Activated T-helper 2 cell treated with anti-CD3 and anti-CD28 coated beads, Interferon-gamma antibody, Interleukin-2, Interleukin-4, amounts not matched to agents 10 μg/mL and 5 μg/mL and 100 μg/mL, durations not matched to agents 14 hours and 24 hours and 36 hours (primary cell): ENCODE measurements at places on chromosomes 5 and 9. TPM values are rescaled to one million over a fixed set of nuclear protein-coding genes. Genes with fewer than 3 reads are reported as not detected.

Gene SIGMAR1
- 105 and 109 TPM in 2 replicates for total RNA-seq

DNA sequence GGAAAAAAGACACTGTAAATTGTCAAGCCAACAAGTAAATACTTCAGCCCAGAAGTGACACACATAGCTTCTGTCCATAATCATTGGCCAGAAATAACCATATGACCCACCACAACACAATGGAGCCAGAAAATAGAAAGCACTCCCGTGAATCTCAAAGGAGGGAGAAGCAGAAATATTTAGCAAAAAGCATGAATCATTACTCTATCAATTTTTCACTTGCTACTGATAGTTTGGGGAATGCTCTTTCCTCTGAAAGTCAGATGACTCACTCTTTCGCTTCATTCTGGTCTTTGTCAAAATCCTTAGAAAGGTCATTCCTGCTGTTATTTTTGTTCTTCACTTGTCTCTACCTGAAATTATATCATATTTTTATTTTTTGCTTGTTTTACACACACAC is 312.6 kb downstream of the TMEM232 start:
- H3K36me3 ChIP-seq: no peaks in the 10 kb centered on the region
- no peak overlapping the region for H3K27ac ChIP-seq
- H3K27me3 ChIP-seq: no peaks in the 10 kb centered on the region
- DNase-seq: no peak
- no peaks in the 10 kb centered on the region for H3K4me1 ChIP-seq
- H3K4me3 ChIP-seq: no peak overlapping the region

Gene ATP6V1G1
- 45.2 and 48.1 TPM in 2 replicates for total RNA-seq

GRCh38 chr5:91219803-91220371 is 163.2 kb downstream of the ARRDC3 start:
- H3K4me3 ChIP-seq: no peak overlapping the region
- H3K36me3 ChIP-seq: no peaks in the 10 kb centered on the region
- H3K4me1 ChIP-seq: peaks cover 3% of the 10 kb centered on the region
- no peak overlapping the region for H3K27ac ChIP-seq

DNA sequence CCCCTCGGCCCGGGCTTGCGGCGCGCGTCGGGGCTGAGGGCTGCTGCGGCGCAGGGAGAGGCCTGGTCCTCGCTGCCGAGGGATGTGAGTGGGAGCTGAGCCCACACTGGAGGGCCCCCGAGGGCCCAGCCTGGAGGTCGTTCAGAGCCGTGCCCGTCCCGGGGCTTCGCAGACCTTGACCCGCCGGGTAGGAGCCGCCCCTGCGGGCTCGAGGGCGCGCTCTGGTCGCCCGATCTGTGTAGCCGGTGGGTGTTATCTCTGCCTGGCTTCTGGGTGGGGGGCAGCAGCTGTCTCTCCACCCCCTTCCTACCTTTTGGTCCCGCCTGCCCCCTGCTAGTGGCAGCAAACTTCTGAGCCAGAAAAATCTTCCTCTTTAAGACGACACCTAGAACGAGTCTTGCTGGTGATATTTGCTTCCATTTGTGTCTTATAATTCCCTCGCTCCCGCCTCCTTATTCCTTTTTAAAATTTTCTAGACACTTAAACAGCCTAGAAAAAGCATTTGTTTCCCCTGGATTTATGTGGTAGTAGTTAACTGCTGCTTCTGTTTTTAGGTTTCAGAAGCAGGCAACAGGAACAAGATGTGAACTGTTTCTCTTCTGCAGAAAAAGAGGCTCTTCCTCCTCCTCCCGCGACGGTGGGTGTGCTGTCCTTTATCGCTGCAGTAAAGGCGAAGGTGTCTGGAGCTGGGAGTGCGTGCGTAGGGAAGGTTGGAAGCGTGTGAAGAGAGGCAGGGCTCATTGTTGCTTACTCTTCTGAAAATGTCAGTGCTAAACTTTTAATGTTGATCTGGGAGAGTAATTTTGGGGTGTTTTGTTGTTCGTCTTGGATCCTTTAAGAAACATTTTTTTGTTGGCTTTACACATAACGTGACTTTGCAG is 554 bp downstream of the JAK2 start:
- H3K27ac ChIP-seq: peak overlapping the region; percentile 91
- no peak overlapping the region for H3K4me3 ChIP-seq
- H3K27me3 ChIP-seq: no peaks in the 10 kb centered on the region

- DNase-seq: no peak
- no peak overlapping the region for H3K27ac ChIP-seq
- H3K27me3 ChIP-seq: no peaks in the 10 kb centered on the region
- H3K4me1 ChIP-seq: peaks cover 33% of the 10 kb centered on the region
Measured at GRCh38 chr5:134541736-134542376, 16.4 kb downstream of the JADE2 start.

Gene ARSI
- total RNA-seq: not detected in 2 replicates

GRCh38 chr5:147448766-147449165 is 61.1 kb downstream of the DPYSL3 start:
- DNase-seq: no peak
- peaks cover 30% of the 10 kb centered on the region for H3K27me3 ChIP-seq
- no peaks in the 10 kb centered on the region for H3K36me3 ChIP-seq
- H3K4me3 ChIP-seq: no peak overlapping the region

DNA sequence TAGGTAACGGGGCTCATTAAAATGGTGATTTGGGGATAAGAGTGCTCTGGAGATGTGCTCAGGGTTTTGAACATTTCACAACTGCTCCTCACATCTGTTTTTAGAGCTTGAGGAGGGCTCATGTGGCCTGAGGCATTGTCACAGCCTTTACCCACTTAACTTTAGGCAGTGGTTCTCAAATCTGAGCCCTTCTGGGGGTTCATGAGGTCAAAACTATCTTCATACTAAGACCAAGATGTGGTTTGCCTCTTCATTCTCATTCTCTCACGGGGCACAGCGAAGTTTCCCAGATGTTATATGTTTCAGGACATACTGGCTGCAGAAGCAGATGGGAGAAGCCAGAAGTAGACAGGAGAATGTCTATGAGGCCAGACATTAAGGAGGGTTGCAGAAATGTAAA is 38.4 kb downstream of the STXBP1 start:
- H3K4me1 ChIP-seq: no peaks in the 10 kb centered on the region
- no peak for DNase-seq
- no peak overlapping the region for H3K4me3 ChIP-seq
- no peaks in the 10 kb centered on the region for H3K27me3 ChIP-seq
- H3K36me3 ChIP-seq: no peaks in the 10 kb centered on the region

GRCh38 chr5:74482523-74482922 is 158.0 kb downstream of the ENC1 start:
- H3K4me1 ChIP-seq: no peaks in the 10 kb centered on the region
- no peak for DNase-seq
- no peaks in the 10 kb centered on the region for H3K36me3 ChIP-seq
- no peak overlapping the region for H3K27ac ChIP-seq
- no peak overlapping the region for H3K4me3 ChIP-seq

- no peak overlapping the region for H3K4me3 ChIP-seq
- H3K36me3 ChIP-seq: no peaks in the 10 kb centered on the region
- H3K4me1 ChIP-seq: peaks cover 8% of the 10 kb centered on the region
- DNase-seq: no peak
Measured at GRCh38 chr5:96257904-96258303, 175.1 kb downstream of the PCSK1 start.

DNA sequence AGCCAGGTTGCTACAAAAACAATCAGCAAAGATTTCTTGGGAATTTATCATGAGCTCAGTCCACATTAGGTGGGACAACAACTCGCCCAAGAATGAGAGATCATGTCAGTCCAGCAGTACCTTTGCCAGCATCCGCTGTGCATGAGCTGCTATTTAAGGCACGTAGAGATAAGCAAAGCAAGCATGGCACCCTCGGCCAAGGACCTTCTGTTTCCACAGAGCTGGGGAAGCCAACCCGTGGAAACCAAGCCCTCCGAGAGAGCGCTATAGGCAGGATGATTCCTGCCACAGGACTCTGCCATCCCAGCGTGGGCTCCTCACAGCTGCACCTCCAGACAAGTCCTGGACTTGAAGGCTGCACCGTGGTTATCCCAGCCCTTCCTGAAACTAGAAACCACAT is 189.5 kb upstream of the PPP1R26 start:
- H3K36me3 ChIP-seq: no peaks in the 10 kb centered on the region
- DNase-seq: no peak
- H3K27ac ChIP-seq: no peak overlapping the region
- peaks cover 3% of the 10 kb centered on the region for H3K27me3 ChIP-seq
- peaks cover 3% of the 10 kb centered on the region for H3K4me1 ChIP-seq

Gene GGTA1
- total RNA-seq: not detected in 2 replicates

Gene NR5A1
- not detected in 2 replicates for total RNA-seq
